ENCODE measurements at places on chromosomes 12 and 14.
A peak's percentile ranks its signal among the peaks of the same experiment; 100 is the strongest.

- no peak for DNase-seq
These were observed 793.6 kb downstream of the GALC start for GRCh38 chr14:87199381-87199780.

DNA sequence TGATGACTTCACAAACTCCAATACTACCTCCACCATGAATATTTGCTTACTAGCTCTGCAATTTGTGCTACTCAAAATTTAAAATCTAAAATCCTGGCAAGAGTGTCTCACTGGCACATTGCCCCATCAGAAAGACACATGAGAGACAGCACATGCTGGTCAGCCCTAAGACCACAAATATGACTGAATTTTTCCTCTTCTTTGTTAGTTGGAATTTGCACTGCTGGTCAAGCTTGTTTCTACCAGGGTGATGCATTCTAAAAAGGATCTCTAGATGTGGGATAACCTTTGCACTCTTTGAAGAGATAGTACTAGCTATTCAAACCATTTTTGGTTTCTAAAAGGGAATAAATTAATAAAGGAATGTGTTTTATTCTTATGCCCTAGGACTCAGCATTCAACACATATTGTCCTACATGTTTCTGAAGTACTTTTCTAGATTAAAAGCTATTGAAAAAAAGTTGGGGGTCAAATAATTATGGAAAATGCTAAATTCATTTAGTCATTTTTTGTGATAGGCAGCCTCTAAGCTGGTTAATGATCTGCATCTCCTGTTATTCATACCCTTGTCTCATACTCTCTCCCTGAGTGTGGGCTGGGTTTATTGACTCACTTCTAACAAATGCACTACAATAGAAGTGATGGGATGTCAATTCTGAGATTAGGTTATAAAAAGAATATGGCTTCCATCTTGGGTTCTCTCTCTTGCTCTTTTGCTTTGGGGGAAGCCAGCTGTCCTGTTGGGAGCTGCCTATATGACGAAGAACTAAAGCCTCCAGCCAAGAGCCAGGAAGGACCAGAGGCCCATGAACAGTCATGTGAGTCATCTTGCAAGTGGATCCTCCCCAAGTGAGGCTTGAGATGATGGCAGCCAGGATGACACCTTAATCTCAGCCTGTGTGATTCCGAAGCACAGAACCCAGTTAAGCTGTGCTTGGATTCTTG lies 211.5 kb upstream of the CRY1 start:
- DNase-seq = no peak

GRCh38 chr14:100109594-100109955 lies 44.4 kb downstream of the EVL start:
- DNase-seq = no peak

GRCh38 chr12:42283739-42284138 lies 42.2 kb downstream of the ZCRB1 start:
- DNase-seq = no peak

DNA sequence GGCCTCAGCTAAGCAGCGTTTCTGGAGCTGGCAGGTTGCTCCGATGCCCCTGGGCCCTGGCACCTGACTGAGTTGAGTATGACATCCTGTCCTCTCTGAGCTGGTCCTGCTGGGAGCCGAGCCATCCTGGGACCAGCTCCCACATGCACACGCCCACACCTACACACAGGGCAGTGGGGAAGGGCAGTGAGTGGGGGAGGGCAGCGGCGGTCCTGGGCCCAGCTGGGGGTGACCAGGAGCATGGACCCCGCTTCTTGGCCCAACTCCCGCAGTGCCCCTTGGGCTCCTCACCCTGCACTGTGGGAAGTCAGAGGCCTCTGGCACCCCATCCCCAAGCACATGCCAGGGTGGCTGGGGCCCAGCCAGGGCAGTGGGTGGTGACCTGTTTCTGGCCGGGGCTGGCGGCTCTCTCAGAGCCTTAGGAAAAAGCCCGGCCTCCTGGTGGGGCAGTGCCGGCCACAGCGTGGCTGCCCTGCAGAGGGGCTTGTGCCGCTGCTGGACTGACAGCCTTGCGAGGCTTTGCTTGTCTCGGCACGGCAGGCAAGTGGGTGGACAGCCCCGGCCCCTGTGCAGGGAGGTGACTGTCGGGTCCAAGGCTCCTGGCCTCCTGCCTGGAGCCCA lies 5.9 kb upstream of the CRIP2 start:
- no peak for DNase-seq

DNA sequence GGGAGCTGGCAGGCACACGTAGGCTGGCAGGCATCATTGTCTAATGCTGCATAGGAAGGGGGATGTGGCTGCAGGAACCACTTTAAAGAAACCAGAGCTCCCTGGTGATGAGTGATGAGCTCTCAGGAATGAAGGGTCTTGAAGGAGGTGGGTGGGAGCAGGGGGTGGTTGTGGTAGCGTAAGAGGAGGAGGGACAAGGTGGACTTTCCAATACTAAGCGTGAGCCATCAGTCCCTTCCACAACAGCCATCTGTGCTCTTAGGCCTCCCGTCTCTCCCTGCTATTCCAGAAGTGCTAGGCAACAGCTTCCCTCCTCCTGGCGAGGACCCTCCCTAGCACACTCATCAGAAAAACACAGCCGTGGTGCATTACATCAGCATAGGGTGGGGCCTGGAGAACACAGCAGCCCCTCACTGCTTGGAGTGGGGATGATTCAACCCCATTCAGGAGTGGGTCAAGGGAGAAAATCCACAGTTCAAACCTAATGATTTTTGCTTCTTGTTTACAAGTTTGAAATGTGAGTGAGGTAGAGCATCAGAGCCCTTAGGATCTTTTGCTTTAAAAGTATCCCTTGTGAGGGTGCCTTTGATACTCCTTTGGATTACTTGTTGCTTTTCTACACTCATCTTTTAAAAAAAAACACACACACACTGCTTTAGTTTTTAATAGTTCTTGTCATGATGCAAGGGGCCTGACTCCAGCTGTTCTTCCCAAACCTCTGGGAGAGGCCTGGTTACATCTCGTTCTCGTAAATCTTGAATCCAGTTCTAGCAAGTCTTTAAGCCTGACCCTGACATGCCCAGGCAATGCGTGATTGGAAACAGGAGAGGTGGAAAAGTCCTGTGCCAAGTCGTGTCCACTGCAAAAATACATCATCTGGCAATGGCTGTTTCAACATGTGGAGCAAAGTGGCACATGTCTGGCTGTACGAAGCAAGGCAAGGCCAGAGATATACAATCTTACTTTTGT lies 356.4 kb upstream of the DDHD1 start:
- DNase-seq = peak; percentile 20

GRCh38 chr14:105439179-105439578 lies 19.6 kb downstream of the MTA1 start:
- no peak for DNase-seq

Measured in cardiac fibroblast (primary cell).